ENCODE measurements at places on chromosomes 4 and X.
A peak's percentile ranks its signal among the peaks of the same experiment; 100 is the strongest.

GRCh38 chrX:80316526-80316925, 103.7 kb upstream of the TENT5D start:
- DNase-seq = no peak

- peak; percentile 73 for DNase-seq
Observed at GRCh38 chrX:130339408-130340222, at the start of gene SLC25A14. TSS of gene SLC25A14 (plus strand) at chrX:130339919. CDS start at chrX:130340279, 360 bp downstream.

DNA sequence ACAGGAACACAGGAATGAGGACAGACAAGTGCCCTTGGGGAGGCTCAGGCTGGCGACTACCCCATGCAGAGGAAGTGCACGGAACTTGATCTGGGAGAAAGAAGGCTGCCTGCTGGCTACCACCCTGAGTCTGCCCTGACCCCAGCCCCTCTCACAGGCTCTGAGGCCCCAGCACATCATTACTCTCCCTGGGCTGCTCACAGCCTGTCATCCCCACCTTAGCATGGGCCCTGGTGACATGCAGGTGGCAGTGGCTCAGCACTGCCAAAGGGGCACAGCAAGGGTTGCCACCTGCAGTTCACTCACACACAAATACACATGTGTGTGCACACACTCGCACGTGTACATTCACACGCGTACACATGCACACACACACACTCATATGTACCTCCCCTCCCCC, 26.1 kb upstream of the MAMLD1 start:
- no peak for DNase-seq

DNA sequence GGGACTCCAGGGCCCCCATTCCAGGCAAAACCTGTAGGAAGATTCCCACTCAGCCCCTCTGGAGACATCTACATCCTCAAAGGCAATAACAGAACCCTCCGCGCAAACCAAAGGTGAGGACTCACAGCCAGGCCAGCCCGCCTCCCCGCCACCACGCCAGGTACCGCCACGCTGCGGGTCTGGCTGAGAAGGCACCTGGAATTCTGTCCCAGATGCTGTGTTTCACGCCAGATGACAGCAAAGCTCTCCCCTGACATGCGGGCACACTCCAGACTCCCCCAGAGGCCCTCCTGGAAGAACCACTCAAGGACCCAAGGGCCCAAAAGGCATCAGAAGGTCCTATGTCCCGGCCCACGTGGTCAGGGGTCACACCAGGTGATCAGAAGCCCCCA, 59.6 kb downstream of the FAM53A start:
- no peak for DNase-seq

- no peak for DNase-seq
Observed at GRCh38 chrX:2583194-2584162, 82.7 kb upstream of the DHRSX start.
